CD4-positive, alpha-beta T cell treated with Interleukin-15 for 1 hour (primary cell): ENCODE measurements at places on chromosomes 1 and 21.
A peak's percentile ranks its signal among the peaks of the same experiment; 100 is the strongest.

DNA sequence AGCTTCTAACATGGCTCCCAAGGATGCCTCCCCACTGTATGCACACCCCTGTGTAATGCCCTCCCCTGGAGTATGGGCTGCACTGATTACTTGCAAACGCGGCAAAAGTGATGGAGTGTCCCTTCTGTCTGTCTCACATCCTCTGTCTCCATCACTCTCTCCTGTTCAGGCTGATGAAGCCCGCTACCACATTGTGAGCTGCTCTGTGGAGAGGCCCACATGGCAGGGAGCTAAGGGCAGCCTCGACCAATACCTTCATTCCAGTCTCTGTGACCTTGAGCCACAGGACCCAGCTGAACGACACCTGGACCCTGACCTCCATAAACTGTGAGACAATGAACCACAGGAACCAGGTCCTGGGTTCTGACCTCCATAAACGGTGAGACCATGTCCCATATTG is 154.1 kb upstream of the ETV3 start:
- DNase-seq: no peak

DNA sequence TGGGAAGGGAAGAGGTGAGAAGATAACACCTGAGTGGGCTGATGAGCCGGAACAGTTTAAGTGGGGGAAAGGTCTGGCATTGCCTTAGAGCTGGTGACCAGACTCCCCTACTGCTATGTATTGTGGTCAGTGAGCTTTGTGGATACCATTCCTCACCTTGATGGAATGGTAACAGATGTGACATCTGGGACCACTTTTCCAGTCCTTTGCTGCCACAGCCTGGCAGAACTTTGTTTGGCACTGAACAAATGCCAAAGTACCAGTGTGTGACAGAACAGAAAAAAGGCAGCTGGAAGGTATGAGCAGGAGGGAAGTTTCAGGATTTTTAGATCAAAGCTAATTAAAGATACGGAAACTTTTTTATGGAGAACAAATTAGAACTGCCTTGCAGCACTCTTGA is 6.2 kb downstream of the MED8 start:
- no peak for DNase-seq

- DNase-seq: no peak
These were observed 1321.2 kb downstream of the NCAM2 start for GRCh38 chr21:22319435-22319834.

GRCh38 chr21:42601656-42602055 is 51.8 kb upstream of the PDE9A start:
- no peak for DNase-seq

GRCh38 chr1:197980457-197980856 is 63.3 kb downstream of the LHX9 start:
- no peak for DNase-seq

DNA sequence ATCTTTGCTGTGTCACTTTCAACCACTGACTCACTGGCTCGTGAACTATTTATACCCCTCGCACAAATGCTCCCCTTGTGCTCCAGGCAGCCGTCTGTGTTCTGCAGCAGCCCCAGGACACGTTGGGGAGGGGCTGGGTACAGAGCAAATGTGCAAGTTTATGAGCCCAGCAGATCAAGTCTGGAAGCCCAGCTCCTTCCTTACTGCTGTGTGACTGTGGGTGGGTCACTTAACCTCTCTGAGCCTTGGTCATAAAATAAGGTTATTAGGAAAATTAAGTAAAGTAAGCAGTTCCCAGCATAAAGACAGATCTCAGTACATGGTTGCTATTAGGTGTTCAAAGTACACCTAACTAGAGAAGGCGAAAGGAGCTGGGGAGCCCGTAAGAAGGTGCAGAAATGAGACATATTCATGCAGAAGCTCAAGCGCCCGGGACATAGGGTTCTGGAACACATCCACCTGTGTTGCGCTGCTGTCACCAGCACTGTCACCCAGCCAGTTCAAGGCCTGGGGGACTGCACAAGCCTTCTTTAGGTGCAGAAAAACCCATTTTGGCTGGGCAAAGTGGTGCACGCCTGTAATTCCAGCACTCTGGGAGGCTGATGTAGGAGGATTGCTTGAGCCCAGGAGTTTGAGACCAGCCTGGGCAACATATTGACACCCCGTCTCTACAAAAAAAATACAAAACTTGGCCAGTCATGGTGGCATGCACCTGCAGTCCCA is 13.8 kb downstream of the EFHD2 start:
- DNase-seq: no peak

DNA sequence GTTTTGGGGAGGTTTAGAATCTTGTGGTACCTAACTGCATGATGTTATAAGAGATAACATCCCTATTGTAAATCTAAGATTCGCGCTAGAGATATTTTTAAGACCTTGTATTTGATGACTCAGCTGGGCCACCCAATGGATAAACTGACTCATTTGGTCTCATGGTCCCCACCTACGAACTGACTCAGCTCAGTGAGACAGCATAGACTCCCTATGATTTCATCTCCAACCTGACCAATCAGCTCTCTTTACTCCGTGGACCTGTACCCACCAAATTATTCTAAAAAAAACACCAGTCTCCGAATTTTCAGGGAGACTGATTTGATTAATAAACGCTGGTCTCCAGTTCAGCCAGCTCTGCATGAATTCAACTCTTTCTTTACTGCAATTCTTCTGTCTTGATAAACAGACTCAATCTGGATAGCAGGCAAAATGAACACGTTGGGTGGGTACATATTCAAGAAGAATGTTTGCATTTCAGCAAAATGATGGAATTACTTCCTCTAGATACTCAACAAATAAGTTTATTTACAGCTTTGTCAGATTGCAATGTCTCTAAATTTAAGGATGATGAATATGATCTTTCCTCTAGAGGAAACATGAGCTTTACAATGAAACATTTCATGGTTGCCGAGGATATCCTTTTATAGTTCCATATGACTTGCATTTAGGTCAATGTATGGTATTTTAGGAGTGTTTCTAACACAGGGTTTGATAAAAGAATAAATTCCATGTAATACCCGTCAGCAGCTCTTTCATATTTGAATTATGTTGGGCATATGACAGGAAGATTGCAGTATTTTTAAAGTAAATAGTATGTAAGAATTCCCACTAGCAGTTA is 516.6 kb upstream of the RGS18 start:
- DNase-seq: no peak

- no peak for DNase-seq
These were observed 91.2 kb upstream of the TNR start for GRCh38 chr1:175834597-175834996.

DNA sequence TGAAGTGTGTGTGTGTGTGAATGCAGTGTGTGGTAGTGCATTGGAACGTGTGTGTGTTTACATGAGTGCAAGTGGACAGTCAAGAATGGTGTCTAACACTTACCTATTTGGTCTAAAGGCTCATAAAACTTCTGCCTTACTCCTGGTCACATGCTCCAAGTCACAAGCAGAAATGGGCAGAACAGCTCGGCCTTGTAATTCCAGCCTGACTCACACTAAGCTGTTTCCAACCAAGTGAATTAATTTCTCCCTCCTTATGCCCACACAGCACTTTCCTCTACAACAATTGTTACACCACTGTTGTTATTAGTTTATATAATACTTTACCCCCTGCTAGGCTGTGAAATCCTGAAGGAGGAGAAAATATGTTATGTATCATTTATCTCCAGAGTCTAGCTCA is 43.8 kb downstream of the DDR2 start:
- DNase-seq: no peak

DNA sequence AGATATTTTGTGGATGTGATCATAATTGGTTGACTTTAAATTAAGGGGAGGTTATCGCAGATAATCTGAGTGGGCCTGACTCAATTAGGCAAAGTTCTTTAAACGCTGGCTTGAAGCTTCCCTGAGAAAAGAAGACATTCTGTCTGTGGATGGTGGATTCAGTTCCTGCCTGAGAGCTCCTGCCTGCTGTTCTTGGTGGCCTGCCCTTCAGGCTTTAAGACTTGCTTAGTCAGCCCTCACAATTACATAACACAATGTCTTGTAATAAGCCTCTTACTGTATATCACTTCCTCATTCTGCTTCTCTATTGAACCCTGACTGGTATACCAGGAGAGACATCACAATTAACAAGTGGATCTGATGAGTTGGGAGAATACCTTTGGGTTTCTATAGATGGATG is 50.2 kb downstream of the KCNJ6 start:
- peak; percentile 58 for DNase-seq

DNA sequence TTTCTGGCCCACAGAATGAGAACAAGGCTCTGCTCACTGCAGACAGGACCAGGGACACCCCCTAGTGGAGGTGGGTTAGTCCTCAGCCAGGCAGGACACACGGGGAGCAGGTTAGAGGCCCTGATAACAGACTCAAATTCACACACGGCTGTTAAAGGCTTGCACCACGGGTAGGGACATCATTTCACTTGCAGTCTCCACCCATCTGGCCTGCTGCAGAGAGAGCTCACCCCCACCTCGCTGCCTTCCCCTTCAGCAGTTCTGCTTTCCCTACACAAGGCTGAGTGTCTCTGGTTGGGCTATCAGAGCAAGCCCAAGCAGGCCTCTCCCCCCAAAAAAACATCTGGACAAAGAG is 20.6 kb downstream of the MEF2D start:
- DNase-seq: peak; percentile 32

DNA sequence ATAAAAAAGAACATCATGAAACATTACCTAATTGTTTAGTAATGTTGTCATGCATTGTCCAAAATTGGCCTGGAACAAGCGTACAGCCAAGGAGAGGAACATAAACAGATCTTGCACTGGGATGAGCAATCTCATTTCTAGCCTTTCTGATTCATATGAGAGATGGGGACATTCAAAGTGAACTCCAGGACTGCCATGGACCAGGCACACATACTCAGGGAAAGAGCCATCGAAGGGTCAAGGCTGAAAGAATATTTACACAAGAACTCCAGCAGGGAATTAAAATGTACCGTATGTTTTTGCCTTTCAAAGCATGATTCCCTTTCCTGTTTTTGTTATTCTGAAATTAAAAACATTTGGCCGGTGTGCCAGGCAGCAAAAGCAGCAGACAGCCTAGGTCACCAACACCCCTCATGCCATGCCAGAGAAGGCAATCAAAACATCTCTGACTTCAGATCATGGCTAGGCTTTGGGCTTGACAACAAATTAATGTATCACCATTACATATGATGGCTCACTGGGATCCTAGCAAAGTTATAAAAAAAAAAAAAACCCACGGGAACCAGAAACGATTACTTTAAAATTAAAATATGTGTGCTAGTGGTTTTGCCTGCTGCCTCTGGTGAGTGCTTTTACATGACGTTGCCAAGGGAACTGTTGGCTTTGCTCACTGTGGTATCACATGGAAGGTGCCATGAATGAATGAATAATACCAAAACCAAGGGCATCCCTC is 159.8 kb downstream of the TGFBR3 start:
- no peak for DNase-seq
